ENCODE measurements at places on chromosomes 1 and 21.

DNA sequence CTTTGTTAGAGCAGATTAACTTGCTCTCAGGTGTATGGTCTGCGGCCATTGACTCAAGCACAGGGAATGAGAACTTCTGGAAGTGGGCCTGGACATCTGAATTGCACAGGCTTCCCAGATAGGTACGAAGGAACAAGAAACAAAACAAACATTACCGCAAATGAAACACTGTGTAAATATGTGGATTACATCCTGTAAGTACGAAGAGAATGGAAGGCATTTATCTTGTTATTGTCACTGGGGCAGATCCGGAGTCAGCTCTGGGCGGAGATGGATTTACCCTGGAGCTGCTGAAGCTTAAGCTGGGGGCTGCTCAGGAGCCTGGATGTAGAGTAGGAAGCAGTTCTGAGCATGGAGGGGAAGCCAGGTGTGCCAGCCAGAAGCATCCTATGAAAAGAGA, 6.8 kb downstream of the HES2 start:
- H3K36me3 ChIP-seq = no peaks in the 10 kb centered on the region
- no peaks in the 10 kb centered on the region for H3K4me1 ChIP-seq
- H3K4me3 ChIP-seq = no peak overlapping the region
- no peak for DNase-seq
- H3K27me3 ChIP-seq = peaks cover 41% of the 10 kb centered on the region

GRCh38 chr21:26851109-26851944, 6.1 kb upstream of the ADAMTS1 start:
- H3K4me3 ChIP-seq = no peak overlapping the region
- H3K4me1 ChIP-seq = peaks cover 6% of the 10 kb centered on the region
- H3K27ac ChIP-seq = no peak overlapping the region

DNA sequence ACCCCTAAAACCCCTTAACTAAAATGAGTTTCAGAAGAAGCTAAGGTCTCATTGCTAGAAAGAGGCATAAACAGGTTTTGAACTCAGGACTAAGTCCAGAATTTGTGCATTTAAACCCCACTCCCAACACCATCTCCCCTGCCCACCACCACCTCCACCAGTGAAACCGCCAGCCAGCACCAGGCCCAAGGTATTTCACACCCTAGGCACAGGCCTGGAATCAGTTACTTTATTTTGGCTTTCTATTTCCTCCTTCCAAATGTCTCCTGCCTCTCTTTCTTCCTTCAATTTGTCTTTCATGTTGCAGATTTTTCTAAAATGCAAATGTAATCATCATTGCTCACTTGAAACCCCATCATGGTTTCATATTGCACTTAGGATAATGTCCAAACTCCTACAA, 1.9 kb upstream of the IPO13 start:
- H3K4me1 ChIP-seq = peaks cover 10% of the 10 kb centered on the region
- no peak overlapping the region for H3K4me3 ChIP-seq
- no peak for DNase-seq
- peaks cover 2% of the 10 kb centered on the region for H3K36me3 ChIP-seq
- peaks cover 4% of the 10 kb centered on the region for H3K27me3 ChIP-seq

- H3K27me3 ChIP-seq = peaks cover 36% of the 10 kb centered on the region
- H3K4me1 ChIP-seq = peaks cover 15% of the 10 kb centered on the region
- peaks cover 12% of the 10 kb centered on the region for H3K36me3 ChIP-seq
- H3K27ac ChIP-seq = no peak overlapping the region
- H3K4me3 ChIP-seq = no peak overlapping the region
These were observed 14.6 kb downstream of the CACNA1E start for GRCh38 chr1:181497870-181498269.

- H3K27ac ChIP-seq = no peak overlapping the region
- H3K4me3 ChIP-seq = no peak overlapping the region
- no peaks in the 10 kb centered on the region for H3K27me3 ChIP-seq
- H3K36me3 ChIP-seq = peaks cover 86% of the 10 kb centered on the region
- peaks cover 4% of the 10 kb centered on the region for H3K4me1 ChIP-seq
These were observed 70.4 kb downstream of the TUT4 start for GRCh38 chr1:52482326-52483004.

GRCh38 chr1:217109928-217110327, 386.7 kb upstream of the ESRRG start:
- DNase-seq = no peak
- H3K27ac ChIP-seq = no peak overlapping the region
- H3K36me3 ChIP-seq = no peaks in the 10 kb centered on the region
- H3K27me3 ChIP-seq = no peaks in the 10 kb centered on the region
- H3K4me1 ChIP-seq = no peaks in the 10 kb centered on the region

DNA sequence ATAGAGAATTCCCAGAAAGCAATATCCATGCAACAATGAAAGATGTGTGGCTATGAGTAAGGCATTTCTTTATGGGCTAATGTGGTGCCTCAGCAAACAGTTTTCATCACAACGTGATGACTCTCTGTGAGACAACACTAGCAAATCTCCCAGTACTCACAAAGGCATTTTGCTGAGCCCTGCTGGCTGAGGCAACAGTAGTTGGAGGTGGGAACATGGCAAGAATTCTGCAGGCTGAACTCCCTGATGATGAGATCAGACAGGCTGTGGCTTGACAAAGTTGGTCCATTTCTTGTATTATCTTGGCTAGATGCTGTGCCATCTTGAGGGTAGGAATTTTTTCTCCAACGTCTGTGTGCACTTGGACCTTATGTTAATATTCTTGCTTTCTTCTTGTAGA, 24.6 kb downstream of the PROX1 start:
- DNase-seq = no peak
- no peak overlapping the region for H3K4me3 ChIP-seq
- H3K4me1 ChIP-seq = peaks cover 3% of the 10 kb centered on the region
- H3K36me3 ChIP-seq = no peaks in the 10 kb centered on the region
- no peaks in the 10 kb centered on the region for H3K27me3 ChIP-seq
- H3K27ac ChIP-seq = no peak overlapping the region

- H3K4me3 ChIP-seq = peak overlapping the region; percentile 99
- DNase-seq = no peak
- peaks cover 4% of the 10 kb centered on the region for H3K36me3 ChIP-seq
- H3K27ac ChIP-seq = peak overlapping the region; percentile 94
These were observed 382 bp downstream of the TRMT1L start for GRCh38 chr1:185156288-185156853.

GRCh38 chr1:193448682-193449461, 262.5 kb upstream of the B3GALT2 start:
- H3K36me3 ChIP-seq = no peaks in the 10 kb centered on the region
- no peak overlapping the region for H3K4me3 ChIP-seq
- DNase-seq = no peak
- H3K4me1 ChIP-seq = no peaks in the 10 kb centered on the region
- no peak overlapping the region for H3K27ac ChIP-seq

DNA sequence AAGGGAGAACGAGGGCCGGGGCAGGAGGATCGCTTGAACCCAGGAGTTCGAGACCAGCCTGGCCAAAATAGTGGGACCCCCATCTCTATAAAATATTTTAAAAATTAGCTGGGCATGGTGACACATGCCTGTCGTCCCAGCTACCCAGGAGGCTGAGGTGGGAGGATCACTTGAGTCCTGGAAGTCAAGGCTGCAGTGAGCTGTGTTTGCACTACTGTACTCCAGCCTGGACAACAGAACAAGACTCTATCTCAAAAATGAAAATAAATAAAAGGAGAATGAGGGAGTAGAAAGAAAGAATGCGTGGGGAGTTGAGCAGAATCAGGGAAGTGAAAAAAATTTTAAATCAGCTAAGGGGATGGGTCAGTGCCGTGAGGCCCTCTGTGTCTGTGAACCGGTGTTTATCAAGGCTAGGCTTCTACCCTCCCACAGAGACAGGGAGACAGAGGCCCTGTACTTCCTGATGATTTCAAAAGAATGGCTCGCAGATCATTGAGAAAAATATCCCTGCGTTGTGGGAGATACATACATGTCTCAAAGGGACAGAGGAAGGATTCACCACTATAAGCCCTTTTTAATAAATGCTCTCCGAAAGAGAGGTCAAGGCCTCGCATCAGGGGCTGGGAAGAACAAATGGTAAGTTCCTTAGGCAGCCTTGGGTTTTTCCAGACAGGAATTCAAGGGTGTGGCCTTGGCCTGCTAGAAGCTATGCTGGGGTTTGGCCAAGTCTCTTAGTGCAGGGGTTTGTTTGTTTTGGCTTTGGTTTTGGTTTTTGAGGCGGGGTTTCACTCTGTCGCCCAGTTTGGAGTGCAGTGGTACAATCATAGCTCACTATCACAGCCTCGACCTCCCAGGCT, 20.7 kb downstream of the IL10RB start:
- H3K36me3 ChIP-seq = no peaks in the 10 kb centered on the region
- no peak overlapping the region for H3K27ac ChIP-seq
- DNase-seq = no peak
- H3K4me3 ChIP-seq = no peak overlapping the region
- H3K4me1 ChIP-seq = no peaks in the 10 kb centered on the region
- H3K27me3 ChIP-seq = peaks cover 5% of the 10 kb centered on the region

DNA sequence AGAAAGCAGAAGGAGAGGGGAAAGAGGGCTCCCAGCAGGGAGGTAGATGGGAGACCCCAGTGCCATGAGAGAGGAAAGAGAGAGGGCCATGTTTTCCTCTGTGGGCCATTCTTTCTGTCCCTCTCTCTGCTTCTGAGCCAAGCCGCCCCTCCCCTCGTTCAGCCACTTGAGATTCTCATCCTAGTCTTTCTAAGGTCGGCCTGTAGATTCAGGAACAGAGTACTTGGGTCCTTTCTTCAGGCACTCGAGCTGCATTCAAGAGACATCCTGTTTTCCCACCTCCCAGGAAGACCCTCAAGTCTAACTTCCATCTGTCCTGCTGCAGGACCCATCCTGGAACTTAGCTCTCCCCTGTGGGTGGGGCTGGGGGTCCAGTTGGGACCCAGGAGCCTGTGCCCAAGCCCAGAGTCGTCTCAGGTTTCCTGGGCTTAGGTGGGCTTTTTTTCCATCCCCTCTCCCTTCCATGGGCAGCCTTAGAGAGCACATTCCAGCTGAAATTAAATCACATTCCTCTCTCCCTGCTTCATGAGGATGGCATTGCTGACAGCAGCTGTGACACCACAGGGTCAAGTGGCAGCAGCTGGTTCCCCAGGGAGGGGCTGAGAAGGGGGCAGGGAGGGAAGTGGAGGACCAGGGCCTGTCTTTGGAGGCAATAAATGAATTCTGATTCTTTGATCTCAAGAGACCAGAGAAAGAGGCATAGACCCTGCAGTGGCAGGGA, 13.0 kb downstream of the NES start:
- peaks cover 28% of the 10 kb centered on the region for H3K4me1 ChIP-seq
- peak; percentile 84 for DNase-seq
- H3K36me3 ChIP-seq = no peaks in the 10 kb centered on the region
- no peak overlapping the region for H3K4me3 ChIP-seq
- peaks cover 5% of the 10 kb centered on the region for H3K27me3 ChIP-seq

DNA sequence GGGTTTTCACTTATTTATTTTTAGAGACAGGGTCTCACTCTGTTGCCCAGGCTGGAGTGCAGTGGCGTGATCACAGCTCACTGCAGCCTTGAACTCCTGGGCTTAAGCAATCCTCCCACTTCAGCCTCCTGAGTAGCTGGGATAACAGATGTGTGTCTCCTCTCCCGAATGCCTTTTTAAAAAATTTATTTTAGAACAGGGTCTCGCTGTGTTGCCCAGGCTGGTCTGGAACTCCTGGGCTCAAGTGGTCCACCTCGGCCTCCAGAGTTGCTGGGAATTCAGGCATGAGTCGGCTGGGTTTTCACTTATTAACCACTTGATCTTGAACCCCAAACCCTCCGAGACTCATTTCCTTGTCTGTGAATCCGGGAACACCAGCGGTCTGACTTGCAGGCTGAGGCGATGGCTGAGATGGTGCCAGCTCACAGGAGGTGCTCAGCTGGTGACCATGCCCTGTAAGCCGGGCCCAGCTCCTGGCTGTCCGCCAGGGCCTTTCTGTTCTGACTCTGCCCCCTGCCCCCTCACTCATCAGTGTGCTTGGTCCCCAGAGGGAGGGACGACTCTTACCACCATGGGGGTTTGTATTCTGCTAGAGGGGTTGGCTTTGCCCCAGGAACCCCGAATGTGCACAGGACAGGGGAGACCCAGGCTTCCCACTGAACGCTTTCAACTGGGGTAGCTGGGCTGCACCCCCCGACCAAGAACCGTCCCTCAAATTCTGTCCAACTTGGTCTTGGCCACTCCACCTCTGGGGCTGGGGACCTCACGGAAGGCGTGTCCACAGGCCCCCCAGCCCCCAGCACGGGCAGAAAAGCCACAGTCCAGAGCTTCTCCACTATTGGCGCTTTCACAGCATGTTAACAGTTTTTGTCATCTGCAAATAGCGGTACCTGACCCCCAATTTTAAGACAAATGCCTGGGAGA, 22.5 kb downstream of the MMEL1 start:
- no peaks in the 10 kb centered on the region for H3K27me3 ChIP-seq
- H3K27ac ChIP-seq = no peak overlapping the region
- peak; percentile 37 for DNase-seq

- H3K27me3 ChIP-seq = no peaks in the 10 kb centered on the region
- H3K4me3 ChIP-seq = no peak overlapping the region
- DNase-seq = no peak
- H3K27ac ChIP-seq = no peak overlapping the region
- no peaks in the 10 kb centered on the region for H3K4me1 ChIP-seq
- H3K36me3 ChIP-seq = no peaks in the 10 kb centered on the region
These were observed 205.7 kb upstream of the PTBP2 start for GRCh38 chr1:96515925-96516324.

DNA sequence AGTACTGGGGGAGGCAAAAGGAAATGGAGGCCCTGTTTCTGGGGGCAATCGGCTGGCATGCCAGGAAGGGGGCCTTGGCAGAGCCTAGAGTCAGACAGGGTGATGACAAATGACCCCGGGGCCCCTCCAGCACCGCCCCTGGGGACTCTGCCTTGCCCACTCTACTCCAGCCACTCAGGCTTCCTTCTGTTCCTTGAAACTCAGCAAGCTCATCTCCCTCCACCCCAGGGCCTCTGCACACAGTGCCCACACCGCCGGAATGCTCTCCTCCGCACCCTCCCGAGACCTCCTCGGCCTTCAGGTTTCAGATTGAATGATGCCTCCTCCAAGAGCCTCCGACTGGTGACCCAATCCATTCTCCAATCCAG, 122.5 kb upstream of the ZBTB40 start:
- no peaks in the 10 kb centered on the region for H3K4me1 ChIP-seq
- H3K4me3 ChIP-seq = no peak overlapping the region
- no peak overlapping the region for H3K27ac ChIP-seq
- DNase-seq = no peak

GRCh38 chr21:15206514-15206913, 141.7 kb upstream of the NRIP1 start:
- H3K4me1 ChIP-seq = no peaks in the 10 kb centered on the region
- H3K27me3 ChIP-seq = no peaks in the 10 kb centered on the region
- no peak overlapping the region for H3K4me3 ChIP-seq
